Subcutaneous preadipocyte (primary cell): ENCODE measurements at places on chromosomes 6 and 20. TPM values are rescaled to one million over a fixed set of nuclear protein-coding genes. Genes with fewer than 3 reads are reported as not detected.

SRMS gene
- not detected in 2 replicates for total RNA-seq

ADGRF4 gene
- not detected in 2 replicates for total RNA-seq

NSFL1C gene
- 15.8 and 22.0 TPM in 2 replicates for total RNA-seq

ESF1 gene
- 8.1 and 13.1 TPM in 2 replicates for total RNA-seq

LY6G5B gene
- total RNA-seq: 3.3 and 4.3 TPM in 2 replicates

BPIFA1 gene
- total RNA-seq: not detected in 2 replicates

PGBD1 gene
- 4.4 and 5.3 TPM in 2 replicates for total RNA-seq

GSTA2 gene
- not detected in 2 replicates for total RNA-seq

BPIFB2 gene
- not detected in 2 replicates for total RNA-seq

POPDC3 gene
- total RNA-seq: 23.7 and 24.6 TPM in 2 replicates

RING1 gene
- 21.7 and 24.2 TPM in 2 replicates for total RNA-seq

SRSF12 gene
- under 0.01 and 0.37 TPM in 2 replicates for total RNA-seq

ADGB gene
- not detected in 2 replicates for total RNA-seq

RAMACL gene
- 2.5 and 5.5 TPM in 2 replicates for total RNA-seq

PSMB9 gene
- total RNA-seq: 10.8 and 18.4 TPM in 2 replicates

PLTP gene
- 6.6 and 33.1 TPM in 2 replicates for total RNA-seq

SOX18 gene
- total RNA-seq: not detected in 2 replicates

PRPH2 gene
- 0.73 and 0.78 TPM in 2 replicates for total RNA-seq

CLDN20 gene
- total RNA-seq: not detected in 2 replicates

PLAGL1 gene
- 19.2 and 26.5 TPM in 2 replicates for total RNA-seq

ENPP1 gene
- total RNA-seq: 3.7 and 8.0 TPM in 2 replicates

ANGPT4 gene
- total RNA-seq: not detected in 2 replicates

RBPJL gene
- not detected in 2 replicates for total RNA-seq

ZHX3 gene
- total RNA-seq: 46.3 and 47.4 TPM in 2 replicates

IL17A gene
- total RNA-seq: not detected in 2 replicates

PAK5 gene
- not detected in 2 replicates for total RNA-seq

NKX2-2 gene
- total RNA-seq: 0.20 TPM in 1 of 2 replicates, not detected in the other

SNX5 gene
- 109 and 168 TPM in 2 replicates for total RNA-seq

EDN1 gene
- under 0.01 TPM in 1 of 2 replicates, not detected in the other for total RNA-seq

HLA-DRB1 gene
- total RNA-seq: under 0.01 TPM in 1 of 2 replicates, not detected in the other

FHL5 gene
- under 0.01 TPM in 1 of 2 replicates, not detected in the other for total RNA-seq

TMEM217 gene
- 1.8 and 2.9 TPM in 2 replicates for total RNA-seq

AAR2 gene
- total RNA-seq: 22.8 and 24.0 TPM in 2 replicates

FUT9 gene
- total RNA-seq: not detected in 2 replicates

IPCEF1 gene
- total RNA-seq: under 0.01 TPM in 1 of 2 replicates, not detected in the other

NHSL1 gene
- total RNA-seq: 19.1 and 19.9 TPM in 2 replicates

BMP6 gene
- 1.1 and 4.7 TPM in 2 replicates for total RNA-seq

SYTL3 gene
- 0.37 and 1.6 TPM in 2 replicates for total RNA-seq

CITED2 gene
- total RNA-seq: 105 and 138 TPM in 2 replicates

GSTA1 gene
- not detected in 2 replicates for total RNA-seq

LIME1 gene
- total RNA-seq: 2.2 and 2.9 TPM in 2 replicates

HLA-G gene
- total RNA-seq: 0.20 TPM in 1 of 2 replicates, not detected in the other

PTCRA gene
- total RNA-seq: not detected in 2 replicates

MED23 gene
- total RNA-seq: 25.0 and 31.1 TPM in 2 replicates

MARCKS gene
- 43.0 and 92.5 TPM in 2 replicates for total RNA-seq

LTB gene
- total RNA-seq: not detected in 2 replicates

C6orf58 gene
- 0.20 TPM in 1 of 2 replicates, not detected in the other for total RNA-seq

SLC22A3 gene
- total RNA-seq: 0.37 and 0.59 TPM in 2 replicates

HTR1B gene
- total RNA-seq: 0.20 TPM in 1 of 2 replicates, not detected in the other

PARD6B gene
- 0.37 and 0.59 TPM in 2 replicates for total RNA-seq

LY6G6C gene
- not detected in 2 replicates for total RNA-seq

ZNF334 gene
- under 0.01 and 0.37 TPM in 2 replicates for total RNA-seq

CST2 gene
- not detected in 2 replicates for total RNA-seq

EFCAB8 gene
- under 0.01 TPM in 2 replicates for total RNA-seq

MYO6 gene
- 7.0 and 8.6 TPM in 2 replicates for total RNA-seq
